GM23338 (cell line): ENCODE measurements at places on chromosomes 6 and 20. TPM values are rescaled to one million over a fixed set of nuclear protein-coding genes. Genes with fewer than 3 reads are reported as not detected.

GRCh38 chr6:70345619-70346018, 42.7 kb upstream of the COL9A1 start:
- no peak for DNase-seq

DNA sequence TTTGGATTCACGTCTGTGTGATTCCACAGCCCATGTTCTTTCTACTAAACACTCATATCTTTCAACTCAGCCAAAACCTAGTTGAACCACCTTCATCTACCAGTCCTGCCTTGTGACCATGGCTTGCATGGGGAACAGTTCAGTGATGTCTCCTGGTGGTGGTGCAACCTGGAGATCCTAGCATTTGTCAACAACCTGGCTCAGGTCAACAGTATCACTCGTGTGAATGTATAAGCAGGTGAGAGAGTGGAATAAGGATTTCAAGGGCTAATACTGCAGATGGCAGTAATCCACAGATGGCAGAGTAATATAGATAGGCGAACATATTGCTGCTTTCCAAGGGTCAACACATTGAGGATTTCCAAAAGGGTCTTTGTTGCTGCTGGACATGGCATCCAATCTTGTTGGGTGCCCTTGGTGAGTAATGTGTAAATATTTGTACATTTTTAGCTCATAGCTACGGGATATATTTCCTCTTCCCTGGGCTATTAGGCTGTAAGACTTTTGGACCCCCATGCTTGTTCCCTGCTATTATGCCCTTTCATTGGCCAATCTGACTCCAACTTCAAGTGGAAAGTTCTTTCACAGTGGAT, 13.4 kb downstream of the PBOV1 start:
- DNase-seq = no peak

- DNase-seq = peak; percentile 79
Measured at GRCh38 chr6:55276745-55277530, 50.3 kb upstream of the GFRAL start.

GRCh38 chr6:161246725-161247124, 27.1 kb downstream of the AGPAT4 start:
- DNase-seq = no peak

- no peak for DNase-seq
Measured at GRCh38 chr6:121465101-121465500, 29.7 kb downstream of the GJA1 start.

GRCh38 chr20:4299773-4300172, 284.4 kb upstream of the RNF24 start:
- DNase-seq = no peak

- DNase-seq = no peak
Measured at GRCh38 chr6:113148566-113148965, 708.6 kb upstream of the MARCKS start.

DNA sequence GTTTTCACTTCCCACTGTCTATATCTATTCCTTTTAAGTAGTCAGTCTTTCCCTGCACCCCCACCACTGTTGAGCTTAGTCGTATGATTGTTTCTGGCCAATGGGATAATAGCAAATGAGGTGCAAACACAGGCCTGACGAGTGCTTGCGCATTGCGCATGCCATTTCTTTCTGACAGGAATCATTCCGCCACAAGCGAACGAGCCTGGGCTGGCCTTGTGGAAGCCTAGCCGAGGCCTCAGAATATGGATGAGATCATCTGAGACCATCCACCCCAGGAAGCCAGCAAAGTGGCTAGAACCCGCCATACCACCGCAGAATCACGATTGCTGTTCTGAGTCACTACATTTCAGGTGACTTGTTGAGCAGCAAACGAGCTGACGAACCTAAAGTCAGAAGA, 52.2 kb upstream of the PRL start:
- no peak for DNase-seq

DNA sequence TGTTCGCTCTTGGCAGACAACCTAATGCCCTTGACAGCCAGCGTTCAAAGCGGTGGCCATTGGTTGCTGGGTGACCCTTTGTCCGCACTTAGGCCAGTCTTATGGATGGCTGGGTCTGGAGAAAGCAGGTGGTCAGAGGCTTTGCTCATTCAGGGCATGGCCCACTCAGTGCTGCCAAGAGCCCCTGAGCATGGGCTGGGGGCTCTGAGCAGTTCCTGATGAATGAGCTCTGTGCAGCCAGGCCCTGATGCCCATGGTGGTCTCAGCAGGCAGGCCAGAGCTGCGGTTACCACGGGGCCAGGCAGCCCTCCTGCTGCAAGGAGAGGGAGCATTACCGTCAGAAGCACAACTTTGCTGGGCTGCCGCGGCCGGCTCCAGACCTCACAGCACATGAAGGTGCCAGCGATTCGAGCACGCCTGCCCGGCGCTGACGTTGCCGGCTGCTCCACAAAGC, 36.3 kb downstream of the CDH4 start:
- no peak for DNase-seq

- DNase-seq = no peak
Measured at GRCh38 chr6:137904822-137905617, 38.0 kb downstream of the TNFAIP3 start.

- DNase-seq = no peak
Measured at GRCh38 chr20:46275091-46275490, 33.2 kb downstream of the CDH22 start.

DNA sequence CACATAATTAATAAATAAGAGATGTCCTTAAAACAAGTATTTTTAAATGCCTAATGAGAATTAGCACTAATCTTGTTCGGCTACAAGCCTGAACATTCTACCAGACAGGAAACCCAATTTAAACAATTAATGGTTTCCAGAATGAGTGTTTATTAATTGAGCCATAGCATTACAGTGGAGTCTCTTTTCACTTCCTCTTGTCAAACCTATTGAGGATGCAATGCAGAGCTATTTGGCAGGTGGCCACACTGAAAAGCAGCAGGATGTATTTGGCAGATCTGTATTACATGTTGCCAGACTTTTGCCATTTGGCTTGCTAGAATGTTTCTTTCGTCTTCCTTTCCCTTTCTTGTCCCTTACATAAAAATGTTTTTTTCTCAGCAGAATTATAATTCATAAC, 475.2 kb upstream of the MARCKS start:
- DNase-seq = peak; percentile 13

GRCh38 chr6:6494677-6495076, 93.8 kb upstream of the LY86 start:
- DNase-seq = peak; percentile 89

DNA sequence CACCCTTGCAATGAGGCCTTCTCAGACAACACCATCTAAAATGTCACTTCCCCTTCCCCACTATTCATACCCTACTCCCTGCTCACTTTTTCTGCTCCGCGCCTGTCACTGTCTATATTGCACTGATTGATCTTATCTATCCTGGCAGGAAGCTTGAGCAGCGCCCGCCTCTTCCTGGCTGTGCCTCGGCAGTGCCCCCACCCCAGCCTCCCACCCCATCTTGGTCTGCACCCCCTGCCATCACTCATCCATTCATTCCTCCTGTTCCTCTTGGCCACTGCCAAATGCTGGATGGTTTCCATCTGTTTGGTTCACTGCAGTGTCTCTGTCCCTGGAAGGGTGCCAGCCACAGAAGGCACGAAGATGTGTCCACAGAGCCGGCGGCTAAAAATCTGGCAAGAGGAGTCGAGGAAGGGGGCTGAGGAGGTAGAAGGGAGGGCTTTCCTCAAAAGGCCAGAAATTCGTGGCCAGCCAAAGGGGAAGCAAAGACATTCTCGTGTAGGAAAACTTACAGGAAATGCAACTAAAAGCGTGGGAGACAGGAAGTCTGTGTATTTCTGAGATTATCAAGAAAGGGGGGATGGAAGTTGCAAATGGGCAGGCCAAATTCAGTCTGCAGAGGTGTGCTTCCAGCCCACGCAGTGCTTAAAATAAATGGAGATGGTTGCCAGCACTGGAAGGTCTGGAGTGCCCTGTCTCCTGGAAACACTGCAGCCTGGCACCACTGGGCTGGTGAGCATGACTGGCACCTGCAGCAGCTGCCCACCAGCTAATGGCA, 27.6 kb downstream of the SYNJ2 start:
- no peak for DNase-seq

- DNase-seq = no peak
Measured at GRCh38 chr6:137625808-137626207, 131.6 kb upstream of the OLIG3 start.

DNA sequence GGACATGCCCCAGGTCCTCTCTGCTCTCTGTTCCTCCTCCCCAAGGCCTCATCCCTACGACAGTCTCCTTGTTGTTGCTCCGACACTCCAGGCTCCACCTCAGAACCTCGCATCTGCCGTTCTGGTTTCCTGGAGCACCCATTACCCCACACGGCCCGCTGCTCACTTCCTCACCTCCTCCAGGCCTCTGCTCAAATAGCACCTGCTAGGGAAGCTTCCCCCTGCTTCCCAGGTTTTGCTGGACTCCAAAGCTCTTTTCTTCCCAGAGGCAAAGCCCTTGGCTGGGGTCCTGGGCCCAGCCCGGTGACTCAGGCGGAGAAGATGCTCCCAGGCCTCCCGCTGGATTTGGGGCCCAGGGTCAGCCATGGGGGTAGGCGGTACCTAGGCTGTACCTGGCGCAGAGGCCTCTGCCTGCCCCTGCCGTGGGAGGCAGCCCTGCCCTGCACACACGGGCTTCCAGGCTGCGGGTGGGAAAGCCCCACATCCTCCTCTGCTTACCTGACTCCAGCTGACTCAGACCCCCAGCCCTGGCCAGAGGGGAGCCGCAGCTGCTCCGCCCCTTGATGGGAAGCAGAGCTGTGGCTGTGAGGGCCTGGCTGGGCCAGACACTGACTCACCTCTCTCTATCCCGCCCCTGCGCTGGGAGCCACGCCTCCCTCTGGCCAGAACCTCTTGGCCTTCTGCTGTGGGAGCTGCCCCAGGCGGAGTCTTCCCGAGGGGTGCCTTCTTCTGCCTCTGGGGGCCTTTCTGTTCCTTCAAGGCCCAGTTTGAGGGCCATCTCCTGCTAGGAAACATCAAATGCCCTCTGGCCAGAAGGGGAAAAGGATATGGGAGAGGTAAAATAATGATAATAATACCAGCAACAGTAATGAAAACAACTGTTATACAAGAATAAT, 130.5 kb downstream of the CEBPB start:
- peak; percentile 91 for DNase-seq

GRCh38 chr6:161894436-161894835, 620.6 kb upstream of the AGPAT4 start:
- no peak for DNase-seq

GRCh38 chr6:22658934-22659333, 89.6 kb downstream of the HDGFL1 start:
- DNase-seq = no peak

DNA sequence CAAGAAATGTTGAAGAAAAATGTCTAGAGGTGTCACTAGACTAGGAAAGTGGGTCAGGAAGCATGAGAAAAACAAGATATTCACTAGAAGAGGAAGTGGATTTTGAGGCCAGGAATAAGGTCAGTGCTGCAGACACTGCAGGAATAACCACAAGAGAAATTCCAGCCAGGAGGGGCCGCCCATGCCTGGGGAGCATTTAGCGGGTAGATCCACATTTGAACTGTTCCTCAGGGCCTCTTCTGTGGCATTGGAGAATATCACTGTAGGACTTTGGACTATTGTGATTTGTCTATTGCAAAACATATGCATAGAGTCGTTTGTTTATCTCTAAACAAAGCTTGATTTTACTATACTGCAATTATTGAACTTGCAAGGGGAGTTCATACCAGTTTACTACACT, 49.6 kb upstream of the CCDC28A start:
- no peak for DNase-seq

DNA sequence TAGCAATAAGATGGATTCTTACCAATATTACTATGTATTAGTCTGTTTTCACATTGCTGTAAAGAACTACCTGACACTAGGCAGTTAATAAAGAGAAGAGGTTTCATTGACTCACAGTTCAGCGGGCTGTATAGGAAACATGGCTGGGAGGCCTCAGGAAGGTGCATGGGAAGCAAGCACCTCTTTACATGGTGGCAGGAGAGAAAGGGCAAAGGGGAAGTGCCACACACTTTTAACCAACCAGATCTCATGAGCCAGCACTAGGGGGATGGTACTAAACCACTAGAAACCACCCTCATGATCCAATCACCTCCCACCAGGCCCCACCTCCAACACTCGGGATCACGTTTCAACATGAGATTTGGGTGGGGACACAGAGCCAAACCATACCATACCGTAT, 40.7 kb upstream of the CCDC167 start:
- peak; percentile 48 for DNase-seq

GRCh38 chr6:13289789-13290318, 38.5 kb downstream of the TBC1D7 start:
- DNase-seq = no peak

- no peak for DNase-seq
Measured at GRCh38 chr6:22146678-22146930, 150.2 kb downstream of the PRL start.

- DNase-seq = peak; percentile 85
Measured at GRCh38 chr20:59006864-59007664, at the start of gene CTSZ. Gene CTSZ (minus strand): TSS chr20:59007254. CDS start chr20:59007128, 126 bp downstream.

DNA sequence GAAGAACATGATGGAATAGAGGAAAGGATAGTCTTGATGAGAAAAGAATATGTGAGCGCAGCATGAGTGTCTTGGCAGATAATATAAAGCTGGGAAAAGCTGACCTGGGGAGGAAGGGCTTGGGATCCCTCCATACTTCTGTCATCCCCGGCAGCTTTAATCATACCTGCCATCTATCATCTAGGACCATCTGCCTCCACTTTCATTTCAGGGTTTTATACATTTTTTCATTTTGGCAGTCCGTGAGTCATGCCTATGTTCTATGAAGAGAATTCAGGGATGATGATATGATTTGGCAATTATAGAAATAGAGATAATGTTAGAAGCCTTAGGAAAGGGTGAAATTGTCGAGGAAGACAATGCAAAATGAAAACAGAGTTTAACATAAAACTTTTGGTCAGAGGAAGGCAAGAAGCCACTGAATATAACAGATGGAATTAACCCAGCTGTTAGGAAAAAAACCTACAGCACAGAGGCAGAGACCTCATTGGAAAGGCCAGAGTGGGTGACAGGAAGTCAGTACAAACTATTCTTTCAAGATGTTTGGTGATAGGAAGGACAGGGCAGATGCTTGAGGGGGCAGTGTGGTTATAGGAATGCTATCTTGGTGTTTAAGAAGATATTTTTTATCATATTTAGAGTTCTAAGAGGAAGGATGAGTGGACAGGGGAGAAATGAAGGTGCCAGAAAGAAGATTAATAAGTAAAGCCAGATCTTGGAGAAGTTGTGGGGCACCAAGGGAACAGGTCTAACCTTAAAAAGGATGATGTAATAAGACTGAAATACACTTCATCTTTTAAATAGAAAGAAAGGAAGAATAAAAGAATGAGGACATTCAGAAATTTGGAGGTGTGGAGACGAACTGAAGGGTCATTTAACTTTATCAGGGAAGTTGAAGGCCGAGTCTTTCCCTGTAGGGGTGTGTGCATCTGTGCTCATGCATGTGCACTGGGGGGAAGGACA, 37.8 kb downstream of the MARCKS start:
- no peak for DNase-seq

- no peak for DNase-seq
Measured at GRCh38 chr20:57130160-57130772, 136.2 kb downstream of the BMP7 start.

- no peak for DNase-seq
Measured at GRCh38 chr6:21438237-21438985, 155.1 kb upstream of the SOX4 start.

GRCh38 chr20:23350904-23351838, 580 bp downstream of the NXT1 start:
- DNase-seq = peak; percentile 84

Gene PRICKLE4
- 0.66 and 0.89 TPM in 2 replicates for total RNA-seq

Gene CYP24A1
- 0.12 TPM in 1 of 2 replicates, not detected in the other for total RNA-seq

Gene KATNA1
- total RNA-seq = 21.4 and 26.3 TPM in 2 replicates

Gene TCF21
- 0.08 and 0.17 TPM in 2 replicates for total RNA-seq

Gene CRISP2
- 0.50 and 0.63 TPM in 2 replicates for total RNA-seq

Gene DACT2
- 7.3 and 10.6 TPM in 2 replicates for total RNA-seq

Gene KHDRBS2
- total RNA-seq = 6.8 and 11.7 TPM in 2 replicates

Gene ZC3H12D
- 0.04 and 0.07 TPM in 2 replicates for total RNA-seq

Gene PPP1R14C
- total RNA-seq = 0.62 and 1.4 TPM in 2 replicates

Gene DPM1
- 71.7 and 80.2 TPM in 2 replicates for total RNA-seq
